GM23248 (cell line): ENCODE measurements at places on chromosomes 6 and 20. TPM values are rescaled to one million over a fixed set of nuclear protein-coding genes. Genes with fewer than 3 reads are reported as not detected.

- H3K4me1 ChIP-seq: peaks cover 67% of the 10 kb centered on the region
- peak overlapping the region; percentile 84 for H3K27ac ChIP-seq
- DNase-seq: peak; percentile 92
These were observed 59.7 kb downstream of the HIVEP2 start for GRCh38 chr6:142885182-142885867.

- 0 out of 2 replicates have a peak, but pooled peaks cover 3% of the 10 kb centered on the region for H3K36me3 ChIP-seq
- H3K27me3 ChIP-seq: no peaks in the 10 kb centered on the region
- H3K27ac ChIP-seq: no peak overlapping the region
- peaks cover 11% of the 10 kb centered on the region; the same call in 1 of the 2 replicates for H3K4me1 ChIP-seq
These were observed 34.3 kb downstream of the HLA-DMB start for GRCh38 chr6:32906539-32906938.

DNA sequence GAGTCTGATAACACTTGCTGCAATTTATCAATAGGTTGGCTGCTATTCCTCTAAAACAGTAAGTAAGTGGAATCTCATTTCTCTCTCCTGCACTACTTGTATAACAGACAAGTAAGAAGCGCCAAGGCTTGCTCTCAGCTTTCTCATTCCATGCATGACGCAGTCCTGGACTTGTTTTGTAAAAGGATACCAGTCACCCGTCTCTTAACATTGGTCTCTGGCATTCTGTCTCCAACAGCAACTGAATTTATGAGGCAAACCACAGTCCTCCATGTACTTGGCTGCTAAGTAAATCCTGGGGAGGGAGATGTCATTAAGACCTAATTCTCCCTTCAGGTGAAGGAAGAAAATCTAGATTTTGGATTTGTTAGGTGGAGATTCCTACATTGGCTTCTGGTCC, 115.4 kb downstream of the OPN5 start:
- no peak overlapping the region for H3K27ac ChIP-seq
- no peaks in the 10 kb centered on the region for H3K4me1 ChIP-seq
- no peak overlapping the region for H3K4me3 ChIP-seq
- DNase-seq: peak; percentile 10
- no peaks in the 10 kb centered on the region for H3K27me3 ChIP-seq

GRCh38 chr6:1163501-1163900, 148.4 kb upstream of the FOXQ1 start:
- H3K4me3 ChIP-seq: no peak overlapping the region
- no peaks in the 10 kb centered on the region for H3K4me1 ChIP-seq
- H3K27ac ChIP-seq: no peak overlapping the region
- no peaks in the 10 kb centered on the region; the same call in 1 of the 2 replicates for H3K27me3 ChIP-seq

DNA sequence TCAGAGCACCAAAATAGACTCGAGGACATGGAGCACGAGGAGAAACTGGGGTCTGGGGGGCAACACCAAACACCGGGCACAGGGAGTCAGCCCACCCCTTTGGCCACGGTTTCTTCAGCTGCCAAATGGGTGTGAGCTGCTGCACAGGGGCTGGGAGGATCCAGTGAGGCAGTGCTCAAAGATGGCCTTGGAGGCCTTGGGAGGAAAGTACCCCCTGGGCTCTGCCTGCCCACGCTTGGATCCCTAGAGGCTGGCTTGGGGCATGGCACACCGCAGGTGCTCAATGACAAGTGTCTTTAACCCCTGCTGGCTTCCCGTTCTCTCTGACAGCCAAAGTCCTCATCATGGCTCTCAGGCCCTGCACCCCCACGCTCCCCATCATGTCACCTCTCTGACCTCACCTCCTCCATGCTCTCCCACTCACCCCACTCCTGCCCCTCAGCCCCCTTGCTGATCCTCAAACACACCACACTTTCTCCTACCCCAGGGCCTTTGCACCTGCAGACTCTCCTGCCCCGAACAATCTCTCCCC, 190.3 kb downstream of the ANKRD60 start:
- DNase-seq: no peak
- no peak overlapping the region for H3K27ac ChIP-seq
- no peak overlapping the region for H3K4me3 ChIP-seq
- H3K4me1 ChIP-seq: peaks cover 7% of the 10 kb centered on the region
- H3K27me3 ChIP-seq: no peaks in the 10 kb centered on the region

DNA sequence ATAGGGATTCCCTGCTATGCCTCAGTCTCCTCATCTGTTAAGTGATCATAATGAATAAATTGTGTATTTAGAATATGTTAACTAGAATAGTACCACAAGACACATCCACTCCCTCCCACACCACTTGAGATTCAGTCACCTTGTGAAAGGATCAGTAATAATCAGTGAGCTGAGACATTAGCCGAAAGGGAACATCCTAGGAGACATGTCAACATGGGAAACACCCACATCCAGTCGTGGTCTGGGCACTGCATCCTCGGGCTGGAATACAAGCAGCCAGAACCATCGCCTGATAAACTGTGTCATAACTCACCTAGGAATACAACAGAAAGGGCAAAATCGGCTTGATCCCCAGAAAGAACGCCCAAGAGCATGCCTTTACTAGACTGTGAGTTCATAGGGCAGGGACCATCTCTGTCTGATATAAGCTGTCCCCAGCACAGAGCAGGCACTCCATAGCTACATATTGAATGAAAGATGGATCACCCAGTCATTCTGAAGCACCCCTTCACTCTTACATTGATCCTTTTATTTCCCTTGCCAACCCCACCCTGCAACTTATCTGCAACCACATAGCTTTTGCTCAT, 23.9 kb downstream of the RIPOR2 start:
- no peaks in the 10 kb centered on the region for H3K36me3 ChIP-seq
- H3K4me1 ChIP-seq: peaks cover 21% of the 10 kb centered on the region
- H3K27ac ChIP-seq: no peak overlapping the region
- H3K4me3 ChIP-seq: peak overlapping the region; percentile 78

DNA sequence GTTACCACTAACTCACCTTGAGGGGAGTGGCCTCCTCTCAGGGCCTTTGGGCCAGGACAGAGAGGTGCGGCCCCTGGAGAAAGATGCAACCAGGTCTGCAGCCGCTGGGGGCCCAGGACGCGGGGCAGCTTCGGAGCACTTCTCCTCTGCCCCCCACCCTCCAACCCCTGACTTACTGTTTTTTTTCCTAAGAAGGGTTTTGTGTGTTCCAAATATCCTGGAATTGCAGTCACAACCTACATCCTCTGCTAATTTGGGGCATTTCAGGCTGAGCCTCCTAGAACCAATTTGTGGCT, 1.7 kb downstream of the LINC00237 start:
- no peaks in the 10 kb centered on the region for H3K4me1 ChIP-seq
- no peak overlapping the region for H3K4me3 ChIP-seq
- H3K36me3 ChIP-seq: no peaks in the 10 kb centered on the region
- H3K27ac ChIP-seq: no peak overlapping the region

AK9 gene
- total RNA-seq: 2.0 and 7.2 TPM in 2 replicates

- H3K27ac ChIP-seq: peak overlapping the region; percentile 74
- peak; percentile 15 for DNase-seq
- no peak overlapping the region for H3K4me3 ChIP-seq
These were observed 27.2 kb upstream of the TULP4 start for GRCh38 chr6:158284876-158285655.

DNA sequence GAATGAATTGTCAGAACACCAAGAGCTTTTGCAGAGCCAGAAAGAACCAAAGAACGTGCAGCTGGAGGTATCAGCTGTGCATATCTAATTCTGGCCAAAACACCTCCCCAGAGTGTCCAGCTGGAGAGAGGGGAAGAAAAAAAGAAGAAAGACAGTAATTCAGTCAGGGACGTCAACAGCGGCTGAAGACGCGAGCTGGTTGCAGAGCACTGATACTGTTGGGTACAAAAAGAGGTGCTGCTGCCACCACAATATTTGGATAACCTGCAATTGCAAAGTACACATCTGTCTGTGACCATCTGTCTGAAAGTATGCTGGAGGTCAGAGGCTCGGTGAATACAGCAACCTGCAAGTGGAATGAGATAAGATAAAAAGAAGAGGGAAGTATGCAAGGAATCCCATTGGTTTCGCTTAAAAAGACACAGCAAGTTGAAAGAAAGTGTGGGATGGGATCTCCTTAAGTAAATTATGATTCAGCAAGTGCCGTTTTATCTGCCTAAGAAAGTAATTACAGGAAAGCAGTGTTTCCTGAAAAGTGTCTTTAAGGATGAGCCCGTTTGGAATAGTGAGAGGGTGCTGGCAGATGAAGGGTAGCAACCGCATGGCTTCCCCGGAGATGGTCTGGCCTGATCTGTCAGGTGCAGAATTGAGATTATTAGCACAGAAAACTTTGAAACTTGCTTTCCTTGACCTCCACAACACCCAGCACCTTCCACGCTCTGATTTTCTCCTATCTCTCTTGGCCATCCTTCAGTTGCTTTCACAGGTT, 189.9 kb upstream of the PRDM1 start:
- DNase-seq: no peak
- H3K36me3 ChIP-seq: no peaks in the 10 kb centered on the region
- peaks cover 25% of the 10 kb centered on the region for H3K4me1 ChIP-seq
- no peak overlapping the region for H3K27ac ChIP-seq
- no peak overlapping the region for H3K4me3 ChIP-seq

SLC22A2 gene
- total RNA-seq: not detected in 2 replicates

DNA sequence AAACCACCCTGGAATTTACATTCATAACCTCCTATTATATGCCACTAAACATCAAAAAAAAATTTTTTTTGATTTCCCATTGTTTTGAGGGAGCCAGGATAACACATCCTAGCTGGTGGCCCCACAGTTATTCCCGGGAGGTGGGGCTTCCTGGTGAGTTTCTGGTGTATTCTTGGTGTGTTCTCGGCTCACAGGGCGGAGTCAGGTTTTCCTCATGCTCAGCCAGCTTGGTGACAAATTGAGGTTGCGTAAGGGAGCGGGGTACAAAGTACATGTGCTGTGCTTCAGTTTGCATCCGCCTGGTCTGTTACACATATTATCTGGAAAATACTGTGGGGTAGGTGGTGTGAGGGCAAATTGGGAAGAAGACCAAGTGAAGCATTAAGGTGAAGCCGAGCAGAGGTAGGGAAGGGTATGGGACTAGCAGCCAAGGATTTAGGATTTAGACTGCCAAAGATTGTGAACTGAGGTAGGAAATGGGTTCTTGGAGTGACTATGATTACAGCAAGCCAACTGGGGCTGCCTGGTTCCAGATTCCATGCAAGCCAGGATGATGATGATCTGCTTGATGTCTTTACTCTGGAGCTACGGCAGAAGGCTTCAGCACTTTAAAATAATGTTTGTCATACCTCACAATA, 46.2 kb upstream of the EEF1A1 start:
- no peaks in the 10 kb centered on the region for H3K27me3 ChIP-seq
- H3K27ac ChIP-seq: peak overlapping the region; percentile 75
- peaks cover 18% of the 10 kb centered on the region for H3K4me1 ChIP-seq
- H3K36me3 ChIP-seq: no peaks in the 10 kb centered on the region
- H3K4me3 ChIP-seq: peak overlapping the region; percentile 40

DNA sequence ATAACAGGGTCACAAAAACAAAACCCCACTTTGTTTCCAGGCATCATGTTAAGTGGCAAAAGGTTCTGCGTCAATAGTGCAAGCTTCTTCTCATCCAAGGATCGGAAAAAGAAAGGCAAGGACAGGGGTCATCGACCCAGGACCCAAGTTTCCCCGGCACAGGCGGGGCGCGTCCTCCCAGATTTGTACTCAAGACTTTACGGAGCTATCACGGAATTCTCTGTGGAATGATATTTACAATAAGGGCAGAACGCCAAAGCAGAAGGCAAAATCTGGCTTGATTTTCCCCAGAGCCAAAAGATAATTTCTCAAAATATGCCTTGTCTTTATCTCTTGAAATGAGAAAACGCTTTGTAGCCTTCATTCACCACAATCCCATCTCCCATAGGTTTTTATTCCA, 25.5 kb downstream of the PDE10A start:
- no peaks in the 10 kb centered on the region for H3K4me1 ChIP-seq
- H3K27ac ChIP-seq: no peak overlapping the region
- no peak for DNase-seq
- no peaks in the 10 kb centered on the region for H3K36me3 ChIP-seq

GRCh38 chr6:132167929-132168892, 217.0 kb upstream of the CCN2 start:
- no peaks in the 10 kb centered on the region for H3K27me3 ChIP-seq
- H3K27ac ChIP-seq: no peak overlapping the region
- H3K4me1 ChIP-seq: no peaks in the 10 kb centered on the region
- DNase-seq: no peak
- H3K4me3 ChIP-seq: no peak overlapping the region

MDN1 gene
- 14.9 and 16.9 TPM in 2 replicates for total RNA-seq

GRCh38 chr20:63032861-63033793, 26.4 kb upstream of the BHLHE23 start:
- H3K4me1 ChIP-seq: no peaks in the 10 kb centered on the region
- no peak for DNase-seq
- H3K27ac ChIP-seq: no peak overlapping the region
- H3K36me3 ChIP-seq: no peaks in the 10 kb centered on the region
- H3K4me3 ChIP-seq: no peak overlapping the region

- H3K27me3 ChIP-seq: no peaks in the 10 kb centered on the region
- H3K4me3 ChIP-seq: no peak overlapping the region
- DNase-seq: no peak
- H3K4me1 ChIP-seq: no peaks in the 10 kb centered on the region
- no peak overlapping the region for H3K27ac ChIP-seq
These were observed 264.5 kb downstream of the KIF16B start for GRCh38 chr20:16308754-16309153.

GRCh38 chr6:127348028-127348661, 4.7 kb upstream of the ECHDC1 start:
- H3K4me3 ChIP-seq: no peak overlapping the region
- DNase-seq: no peak
- H3K27me3 ChIP-seq: no peaks in the 10 kb centered on the region
- no peaks in the 10 kb centered on the region for H3K36me3 ChIP-seq

- H3K27me3 ChIP-seq: no peaks in the 10 kb centered on the region
- 0 out of 2 replicates have a peak, but pooled peaks cover 4% of the 10 kb centered on the region for H3K4me1 ChIP-seq
- no peak overlapping the region for H3K27ac ChIP-seq
- no peak overlapping the region for H3K4me3 ChIP-seq
- DNase-seq: no peak
These were observed 102.4 kb downstream of the ARID1B start for GRCh38 chr6:156879591-156879990.

PREX1 gene
- total RNA-seq: 0.63 and 0.65 TPM in 2 replicates

TRIM10 gene
- 0.11 TPM in 1 of 2 replicates, not detected in the other for total RNA-seq

DNA sequence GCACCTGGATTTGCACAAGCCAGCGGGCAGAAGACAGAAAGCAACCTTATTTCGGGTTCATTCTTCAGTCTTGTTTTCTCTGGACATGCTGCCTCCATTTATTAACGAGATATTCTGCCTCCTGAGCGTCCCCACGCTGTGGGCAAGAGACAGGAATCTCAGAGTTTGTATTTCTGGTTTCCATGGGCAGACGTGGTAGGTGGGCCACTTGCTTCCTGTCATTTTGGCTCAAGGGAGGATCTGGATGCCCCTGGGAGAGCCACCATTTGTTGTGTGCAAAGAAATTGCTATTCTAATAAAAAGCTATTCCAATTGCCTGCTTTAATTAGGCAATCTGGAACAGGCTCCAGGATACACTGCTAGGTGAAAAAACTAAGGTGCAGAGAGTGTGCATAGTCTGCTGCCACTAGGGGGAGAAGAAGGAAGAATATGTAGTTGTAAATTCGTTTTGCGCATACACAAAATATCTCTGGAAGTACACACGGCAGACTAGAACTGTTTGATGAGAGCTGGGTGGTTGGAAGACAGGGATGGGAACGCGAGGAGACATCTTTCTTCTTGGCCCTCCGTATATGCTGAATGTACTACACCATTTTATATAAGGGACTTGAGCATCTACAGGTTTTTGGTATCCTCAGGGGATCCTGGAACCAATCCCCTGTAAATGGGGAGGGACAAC, 30.1 kb upstream of the SLC16A10 start:
- H3K4me3 ChIP-seq: no peak overlapping the region
- DNase-seq: peak; percentile 68
- H3K27me3 ChIP-seq: no peaks in the 10 kb centered on the region; the same call in 1 of the 2 replicates
- no peak overlapping the region for H3K27ac ChIP-seq
